ENCODE measurements at places on chromosomes 3 and 15.

DNA sequence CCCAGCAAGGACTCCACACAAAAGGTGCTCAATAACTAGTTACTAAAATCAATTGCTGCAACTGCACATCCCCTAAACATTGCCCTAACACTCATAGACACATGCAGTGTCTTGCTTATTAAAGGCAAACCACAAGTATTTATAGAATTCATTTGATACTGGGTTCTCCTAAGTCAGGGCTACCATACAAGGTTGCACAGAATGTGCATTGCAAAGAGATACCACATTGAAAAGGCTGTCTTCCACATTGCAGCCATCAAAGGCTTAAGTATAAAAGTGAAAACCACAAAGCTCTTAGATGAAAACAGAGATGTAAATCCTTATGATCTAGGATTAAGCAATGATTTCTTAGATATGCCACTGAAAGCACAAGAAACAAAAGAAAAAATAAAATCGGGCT is 33.6 kb upstream of the TOPAZ1 start:
- no peak for DNase-seq

DNA sequence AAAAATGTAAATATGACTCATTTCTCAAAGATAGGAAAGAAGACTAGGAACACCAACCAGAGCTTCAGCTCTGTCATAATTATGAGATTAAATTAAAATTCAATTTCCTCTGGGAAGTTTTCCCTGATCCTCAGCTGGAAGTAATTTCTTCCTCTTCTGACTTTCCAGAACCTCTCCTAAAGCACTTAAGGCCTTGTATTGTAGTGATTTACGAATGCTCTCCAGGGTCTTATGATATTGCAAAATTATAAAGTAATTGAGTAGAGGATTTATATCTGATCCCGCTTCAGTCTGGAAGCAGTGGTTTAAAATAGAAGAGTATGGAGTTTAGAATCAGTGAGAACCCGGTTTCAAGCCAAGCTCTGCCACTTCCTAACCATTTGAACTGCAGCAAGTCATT is 279.8 kb downstream of the ZPLD1 start:
- DNase-seq = no peak

- DNase-seq = no peak
These were observed 429.3 kb upstream of the PDZRN3 start for GRCh38 chr3:74053970-74054516.

GRCh38 chr3:158668506-158668905 is 3.9 kb downstream of the LXN start:
- DNase-seq = no peak

DNA sequence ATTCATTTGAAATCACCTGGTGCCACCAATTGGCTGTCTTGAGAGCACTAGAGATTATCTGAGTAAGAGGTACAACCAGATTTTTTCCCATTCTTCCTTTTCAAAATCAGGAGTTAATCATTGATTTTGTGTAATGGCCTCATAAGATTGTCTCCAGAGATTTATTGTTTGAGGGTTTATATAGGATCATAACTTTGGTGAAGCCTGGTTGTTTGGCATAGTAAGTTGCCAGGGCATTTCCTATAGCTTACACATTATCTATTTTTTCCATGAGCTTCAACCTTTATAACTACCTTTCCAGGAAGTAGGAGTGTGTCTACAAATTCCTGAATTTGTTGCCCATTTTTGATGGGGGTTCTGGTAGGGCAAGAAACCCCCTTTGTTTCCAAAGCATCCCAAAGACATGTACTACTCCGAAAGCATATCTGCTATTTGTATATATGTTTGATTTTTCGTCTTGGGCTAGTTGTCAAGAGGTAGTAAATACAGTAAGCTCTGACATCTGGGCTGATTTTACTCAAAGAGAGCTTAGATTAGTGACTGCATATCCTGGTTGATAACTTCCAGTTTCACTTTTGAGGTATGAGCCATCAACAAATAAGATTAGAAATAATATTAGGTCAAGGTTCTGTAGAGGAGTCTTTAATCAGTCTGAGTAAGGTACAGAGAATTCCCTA is 11.7 kb upstream of the PRR23B start:
- DNase-seq = no peak

DNA sequence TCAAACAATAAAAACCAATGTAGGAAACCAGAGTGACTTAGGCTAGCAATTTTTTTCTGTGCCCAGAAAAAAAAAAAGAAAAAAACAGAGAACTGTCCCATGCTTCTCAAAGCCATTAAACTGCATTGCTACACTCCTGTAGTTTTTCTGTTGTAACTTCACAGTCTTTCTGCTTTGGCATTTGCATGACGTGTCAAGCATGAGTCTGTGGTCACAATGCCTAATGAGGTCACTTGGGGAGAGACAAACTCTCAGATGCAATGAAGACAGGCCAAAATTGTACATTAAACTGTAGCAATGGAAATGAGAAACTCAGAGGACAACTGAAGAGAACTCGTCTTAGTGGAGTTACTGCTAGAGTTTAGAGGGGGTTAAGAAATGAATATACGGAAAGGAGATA is 30.8 kb downstream of the CCDC80 start:
- no peak for DNase-seq

DNA sequence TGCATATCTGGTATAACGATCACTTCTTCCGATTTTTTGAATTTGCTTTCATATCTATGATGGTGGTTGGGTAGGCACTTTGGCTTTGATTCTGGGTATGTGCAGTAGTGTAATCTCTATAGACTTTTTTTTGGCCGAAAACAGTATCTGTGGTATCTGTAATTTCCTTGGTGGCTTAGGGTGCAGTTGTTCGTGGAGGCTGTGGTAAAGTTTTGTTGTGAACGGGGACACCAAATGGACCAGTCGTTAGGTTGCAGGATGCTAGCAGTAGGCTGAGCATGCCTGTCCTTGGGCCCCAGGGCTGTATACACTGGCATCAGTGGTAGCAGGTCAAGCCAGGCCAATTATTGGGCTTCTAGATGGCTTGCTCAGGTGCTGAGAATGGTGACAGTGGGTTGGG is 55.2 kb downstream of the CCDC66 start:
- no peak for DNase-seq

DNA sequence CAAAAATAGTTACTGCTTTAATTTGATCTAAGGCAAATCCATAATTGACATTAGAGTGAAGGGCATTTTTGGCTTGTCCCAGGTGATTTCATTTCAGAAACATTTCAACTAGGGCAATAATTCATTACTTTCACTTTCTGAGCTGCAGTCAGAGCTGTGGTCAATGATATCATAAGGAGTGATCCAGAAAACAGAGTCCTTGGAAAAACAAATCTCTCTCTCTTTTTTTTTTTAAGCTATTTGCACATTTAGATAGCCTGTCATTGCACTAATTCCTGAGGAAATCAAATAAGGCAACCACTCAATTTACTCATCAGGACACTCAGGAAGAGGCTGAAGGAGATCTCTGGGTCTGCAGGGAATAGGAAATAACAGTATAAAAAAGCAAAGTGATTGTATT is 269.5 kb upstream of the LRRC3B start:
- no peak for DNase-seq

- DNase-seq = no peak
These were observed 204.1 kb downstream of the SSR3 start for GRCh38 chr3:156350781-156351180.

GRCh38 chr3:155519078-155519477 is 225.6 kb upstream of the STRIT1 start:
- DNase-seq = no peak

DNA sequence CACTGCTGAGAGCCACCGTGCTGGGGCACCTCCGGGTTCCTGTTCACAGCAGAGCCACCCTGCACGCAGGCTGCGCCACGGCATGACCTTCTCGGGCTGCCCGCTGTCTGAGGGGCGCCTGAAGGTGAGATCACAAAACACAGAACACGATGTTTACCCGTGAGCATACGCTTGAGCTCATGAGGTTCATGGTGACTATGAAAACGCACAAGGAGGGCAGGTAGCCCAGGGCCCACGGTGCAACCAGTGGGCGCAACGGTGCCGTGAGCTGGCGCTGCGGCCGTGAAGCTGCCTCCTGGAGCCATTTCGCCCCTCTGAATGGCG is 36.1 kb downstream of the KLHL25 start:
- no peak for DNase-seq

- no peak for DNase-seq
These were observed 525.8 kb upstream of the PROK2 start for GRCh38 chr3:72310419-72311380.

GRCh38 chr3:98786364-98787006 is 23.3 kb downstream of the ST3GAL6 start:
- DNase-seq = no peak

- no peak for DNase-seq
These were observed 286.1 kb upstream of the TBL1XR1 start for GRCh38 chr3:177483182-177483967.

- DNase-seq = no peak
These were observed 14.7 kb downstream of the TM2D3 start for GRCh38 chr15:101637516-101637915.

DNA sequence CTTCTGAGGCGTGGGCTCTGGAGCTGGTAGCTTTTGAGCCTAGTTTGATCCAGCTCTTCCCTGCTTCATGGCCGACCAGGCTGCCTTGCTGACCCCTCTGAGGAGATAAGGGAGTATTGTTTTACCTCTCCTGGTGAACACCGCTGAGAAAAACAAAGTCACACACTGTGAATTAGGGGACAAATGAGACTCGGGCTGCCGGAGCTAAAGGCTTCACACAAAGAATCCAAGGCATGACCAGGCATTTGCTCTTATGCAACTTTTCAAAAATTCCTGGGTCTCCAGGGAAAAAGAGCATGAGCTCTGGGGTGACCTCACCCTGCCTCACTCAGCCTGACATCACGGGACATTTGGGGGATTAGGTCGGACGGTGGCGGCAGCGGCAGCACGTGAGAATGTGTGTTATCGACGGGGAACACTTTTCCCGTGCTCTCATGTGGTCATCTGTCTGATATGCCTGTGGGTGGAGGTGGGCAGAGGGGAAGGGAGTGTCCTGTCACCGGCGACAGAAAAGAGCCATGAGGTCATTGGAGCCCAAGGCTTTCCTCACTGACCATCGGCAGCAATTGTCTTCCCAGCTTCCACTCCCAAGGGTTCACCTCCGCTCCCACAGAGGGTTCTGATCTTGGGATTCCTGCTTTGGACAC is 61.0 kb downstream of the TMEM44 start:
- no peak for DNase-seq

DNA sequence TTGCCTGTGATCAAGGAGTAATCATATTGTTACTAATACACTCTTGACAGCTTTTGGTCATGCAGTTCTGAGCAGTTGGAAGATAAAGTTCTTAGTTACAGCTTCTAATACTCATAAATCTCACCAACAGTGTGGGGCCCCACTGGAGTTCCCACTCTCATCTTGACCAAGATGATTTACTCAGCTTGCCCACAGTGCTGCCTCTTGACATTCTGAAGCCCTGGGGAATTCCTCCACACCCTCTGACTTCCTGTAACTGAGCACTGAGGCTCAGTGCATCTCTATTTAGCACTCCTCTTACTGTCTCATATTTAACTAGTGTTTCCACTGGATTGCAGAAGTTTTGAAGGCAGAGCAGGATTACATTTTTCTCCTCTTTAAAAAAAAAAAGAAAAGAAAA is 1.9 kb upstream of the ARL6IP5 start:
- DNase-seq = no peak

DNA sequence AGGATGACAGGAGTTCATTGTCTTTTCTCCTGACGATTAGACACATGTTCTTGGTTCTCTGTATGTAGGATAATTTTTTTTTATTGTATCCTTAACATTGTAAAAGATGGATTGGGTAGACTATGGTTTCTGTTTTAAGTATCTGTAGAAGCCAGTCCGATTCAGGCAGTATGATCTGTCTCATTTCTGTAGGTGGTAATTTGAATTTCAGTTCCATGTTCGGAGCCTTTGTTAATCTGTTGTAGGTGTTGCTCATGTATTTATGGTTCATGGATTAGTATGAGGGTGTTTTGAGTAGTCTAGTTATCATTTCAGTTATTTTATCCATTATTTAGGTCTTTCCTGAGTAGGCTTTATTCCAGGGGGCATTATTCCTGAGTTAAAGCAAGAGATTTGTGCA is 32.4 kb upstream of the MME start:
- no peak for DNase-seq

DNA sequence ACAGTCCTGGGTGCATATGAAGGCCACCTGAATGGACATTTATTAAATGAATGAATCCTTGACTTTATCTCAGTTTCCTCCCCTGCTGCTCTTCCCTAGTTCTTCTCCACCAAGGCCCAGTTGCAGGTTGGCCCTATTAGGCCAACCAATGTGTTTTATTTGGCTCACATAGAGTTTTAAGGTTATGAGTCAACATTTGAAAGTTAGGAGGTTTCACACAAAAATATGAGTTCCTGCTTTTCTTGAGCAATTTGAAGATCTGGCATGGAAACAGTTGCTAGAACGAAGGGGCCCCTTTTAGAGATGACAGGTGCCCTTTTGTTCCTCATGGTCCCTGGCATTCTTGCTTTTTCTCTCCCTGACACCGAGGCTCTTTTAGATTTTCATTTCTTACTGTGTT is 83.0 kb upstream of the PDZRN3 start:
- no peak for DNase-seq

GRCh38 chr3:144557515-144557914 is 585.9 kb downstream of the DIPK2A start:
- no peak for DNase-seq

DNA sequence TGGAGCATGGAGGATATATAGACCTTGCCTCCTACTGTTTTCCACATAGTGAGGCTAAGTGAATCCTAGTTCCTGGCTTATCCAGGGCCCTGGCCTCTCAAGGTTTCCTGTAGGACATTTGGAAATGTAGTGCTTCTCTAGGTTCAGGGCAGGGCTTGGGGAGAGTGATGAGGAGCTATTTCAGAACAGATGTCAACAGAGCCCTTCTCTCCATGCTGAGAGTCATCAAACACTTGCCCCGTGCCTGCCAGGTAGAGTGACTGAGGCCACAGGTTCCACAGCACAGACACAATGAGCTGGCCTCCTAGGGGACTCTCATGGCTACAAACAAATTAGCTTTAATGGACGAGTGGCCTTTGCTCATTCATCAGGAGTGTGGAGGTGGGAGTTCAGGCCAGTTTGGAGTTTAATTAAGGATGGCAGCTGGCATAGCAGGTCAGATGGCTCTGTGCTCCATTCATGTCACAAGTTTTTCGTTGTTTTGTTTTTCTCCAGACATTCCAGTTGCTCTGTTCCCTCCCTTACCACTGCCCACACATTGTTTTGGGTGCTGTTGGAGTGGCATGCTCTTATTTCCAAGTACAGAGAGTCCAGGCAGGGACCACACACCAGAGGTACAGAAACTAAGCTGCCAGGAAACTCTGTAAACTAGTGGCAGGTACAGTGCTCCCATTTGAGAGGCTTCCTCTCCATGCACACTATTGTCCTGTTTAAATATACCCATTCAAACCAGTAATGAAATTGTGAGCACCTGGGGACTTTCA is 189.8 kb downstream of the RYR3 start:
- no peak for DNase-seq

DNA sequence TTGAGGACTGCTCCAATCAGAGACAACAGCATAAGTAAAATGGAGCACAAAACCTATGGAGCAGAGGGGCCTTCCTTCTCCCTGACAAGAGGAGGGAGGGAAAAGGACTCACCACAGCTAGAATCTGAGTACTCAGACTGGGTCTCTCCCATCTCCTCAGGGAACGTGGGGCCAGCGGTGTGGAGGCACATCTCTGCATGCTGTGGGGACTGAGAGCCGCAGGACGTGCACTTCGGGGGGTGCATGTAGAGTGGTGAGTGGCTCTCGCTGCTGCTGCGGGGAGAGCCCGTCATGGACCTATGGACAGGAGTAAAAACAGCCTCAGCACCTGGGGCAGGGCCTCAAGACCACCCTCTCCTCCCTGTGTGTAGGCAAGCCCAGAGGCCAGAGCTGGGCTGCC is 17.0 kb downstream of the BCL6 start:
- DNase-seq = no peak

Data from cortex of kidney (tissue), 1 donor.